ENCODE measurements at places on chromosomes 3 and 15. TPM values are rescaled to one million over a fixed set of nuclear protein-coding genes. Genes with fewer than 3 reads are reported as not detected.

The CACNA1D gene
- 0.10 TPM for total RNA-seq

The KCNH8 gene
- not detected for total RNA-seq

- no peak for DNase-seq
Observed at GRCh38 chr3:174206607-174207192, 652.4 kb upstream of the NAALADL2 start.

DNA sequence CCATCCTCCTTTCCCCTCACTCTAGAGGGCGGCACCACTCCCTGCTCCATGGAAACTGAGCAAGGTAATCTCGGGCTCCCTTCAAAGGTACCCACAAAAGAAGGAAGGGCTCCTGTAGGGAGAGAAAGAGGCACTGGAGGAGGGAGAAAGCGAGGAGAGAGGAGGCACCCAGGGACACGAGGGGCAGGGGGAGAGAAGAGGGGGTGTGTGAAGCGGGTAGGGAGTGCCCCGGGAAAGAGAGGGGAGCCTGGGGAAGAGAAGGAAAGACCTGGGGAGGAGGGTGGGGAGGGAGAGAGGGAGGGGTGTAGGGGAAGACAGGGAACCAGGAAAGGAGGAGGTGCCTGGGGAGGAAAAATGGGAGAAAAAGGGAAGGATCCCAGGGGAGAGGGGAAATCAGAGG is 523 bp downstream of the VILL start:
- DNase-seq = no peak

- DNase-seq = no peak
Observed at GRCh38 chr3:59866076-59866475, 816.3 kb upstream of the CFAP20DC start.

DNA sequence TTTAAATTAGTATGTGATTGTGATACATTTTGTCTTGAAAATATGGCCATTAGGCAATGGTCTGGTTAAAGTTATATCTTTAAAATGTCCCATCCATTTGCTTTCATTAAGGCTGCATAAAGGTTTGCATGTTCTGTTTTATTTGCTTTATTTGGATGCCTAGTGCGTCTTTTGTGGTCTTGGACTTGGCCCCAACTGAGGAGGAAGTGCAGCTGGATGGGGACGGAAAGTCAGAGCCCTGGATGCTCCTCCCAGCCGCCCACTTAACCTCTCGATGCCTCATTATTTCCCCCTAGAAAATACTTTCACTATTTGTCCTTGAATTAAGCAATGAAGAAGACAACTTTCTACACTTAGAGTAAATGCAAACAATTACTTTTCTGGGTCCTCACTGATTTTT is 898.2 kb downstream of the MCTP2 start:
- no peak for DNase-seq

DNA sequence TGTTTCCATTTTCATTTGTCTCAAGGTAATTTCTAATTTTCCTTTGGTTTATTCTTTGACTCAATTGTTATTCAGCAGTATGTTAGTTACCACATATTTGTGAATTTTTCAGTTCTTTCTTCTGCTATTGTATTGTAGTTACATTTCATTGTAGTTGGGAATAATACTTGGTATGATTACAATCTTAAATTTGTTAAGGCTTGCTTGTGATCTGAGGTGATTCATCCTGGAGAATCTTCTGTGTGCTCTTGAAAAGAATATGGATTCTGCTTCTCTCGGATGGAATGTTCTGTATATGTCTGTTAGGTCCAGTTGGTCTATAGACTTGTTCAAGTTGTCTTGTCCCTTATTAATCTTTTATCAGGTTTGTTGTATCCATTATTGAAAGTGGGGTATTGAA is 63.4 kb upstream of the VEPH1 start:
- DNase-seq = no peak

DNA sequence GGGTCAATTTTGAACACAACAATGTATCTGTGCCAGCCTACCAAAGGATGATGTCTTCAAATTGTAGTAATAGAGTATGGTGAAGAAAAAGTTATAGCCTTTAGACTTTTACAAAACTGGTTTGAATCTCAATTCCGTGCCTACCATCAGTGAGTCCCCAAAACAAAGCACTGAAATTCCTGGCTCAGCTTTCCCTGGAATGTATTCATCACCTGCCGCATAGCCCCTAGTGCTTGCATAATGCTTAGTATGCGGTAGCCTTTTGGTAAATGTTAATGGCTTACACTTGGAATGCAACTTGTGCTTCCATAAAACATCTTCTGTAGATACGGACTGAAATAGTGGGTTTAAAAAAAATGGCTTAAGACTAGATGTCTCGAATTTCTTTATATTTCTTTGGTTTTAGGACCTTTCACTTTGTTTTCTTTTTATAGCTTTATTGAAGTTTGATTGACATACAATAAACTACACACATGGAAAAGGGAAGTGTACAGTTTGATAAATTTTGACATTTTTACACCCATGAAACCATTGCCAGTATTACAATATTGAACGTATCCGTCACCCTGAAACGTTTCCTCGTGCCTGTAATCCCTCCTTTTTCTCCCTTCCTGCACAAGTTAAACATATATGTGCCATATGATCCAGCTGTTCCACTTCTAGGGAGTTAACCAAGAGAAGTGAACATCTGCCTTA is 12.1 kb downstream of the SACM1L start:
- DNase-seq = no peak

DNA sequence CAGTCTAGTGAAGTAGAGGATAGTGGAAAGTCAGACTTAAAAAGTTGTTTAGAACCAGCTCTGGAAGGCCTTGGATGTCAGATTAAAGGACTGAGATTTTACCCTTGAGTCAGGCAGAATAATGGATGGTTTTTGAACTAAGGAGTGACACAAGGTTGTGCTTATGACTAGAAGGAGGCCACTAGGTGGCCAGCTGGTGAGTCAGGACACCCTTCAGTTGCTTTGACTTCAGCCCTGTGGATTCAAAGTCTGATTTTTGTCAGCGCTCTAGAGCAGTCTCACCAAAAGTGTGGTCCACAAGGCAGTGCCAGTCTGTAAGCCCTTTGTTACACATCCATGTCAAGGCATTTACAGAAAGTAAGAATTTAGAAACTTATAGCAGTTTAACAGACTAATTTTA is 3.8 kb upstream of the GABPB1 start:
- no peak for DNase-seq

GRCh38 chr3:160170409-160171370 is 54.5 kb upstream of the C3orf80 start:
- DNase-seq = no peak

Data from activated naive CD4-positive, alpha-beta T cell treated with anti-CD3 and anti-CD28 coated beads, Interleukin-2, amount 50 U/mL, for 72 hours (primary cell).